ELF-1 (cell line): ENCODE measurements at places on chromosomes 3 and 15.

GRCh38 chr3:122661633-122662032, 19.0 kb upstream of the PARP14 start:
- DNase-seq, result no peak

DNA sequence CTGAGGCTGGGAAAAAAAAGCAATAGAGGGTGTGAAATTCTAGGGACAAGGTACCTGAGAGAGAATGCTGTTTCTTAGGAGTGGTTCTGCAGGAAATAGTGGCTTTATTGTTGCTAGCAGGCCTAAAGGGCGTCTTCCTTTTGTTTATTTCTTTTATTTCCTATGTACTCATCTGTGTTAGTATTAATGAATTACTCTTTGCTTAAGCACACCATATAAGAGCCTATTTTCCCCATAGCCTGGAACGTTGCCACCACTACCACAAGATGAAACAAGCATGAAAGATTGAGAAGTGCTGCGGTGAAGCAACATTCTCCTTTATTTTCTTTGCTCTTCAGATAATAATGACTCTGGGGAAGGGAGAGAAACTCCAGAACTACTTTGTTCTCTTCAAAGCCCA, 21.3 kb upstream of the GOLIM4 start:
- DNase-seq, result no peak

DNA sequence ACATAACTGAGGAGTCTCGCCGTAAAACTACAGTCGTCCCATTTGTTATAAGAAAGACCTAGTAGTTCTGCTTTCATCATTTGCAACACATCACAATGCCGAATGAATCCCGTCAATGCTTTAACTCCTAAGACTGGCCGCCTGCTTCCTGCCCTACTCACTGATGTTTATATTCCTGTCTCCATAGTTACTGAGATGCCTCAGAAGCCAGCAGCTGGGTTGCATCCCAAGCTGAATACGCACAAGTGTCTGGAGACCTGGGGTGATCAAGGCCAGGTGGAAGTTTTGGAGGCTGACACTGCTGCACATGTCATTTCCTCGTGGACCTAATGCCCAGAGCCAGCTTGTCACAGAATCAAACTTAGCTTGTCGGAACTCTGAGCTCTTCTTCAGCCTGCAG, 95.2 kb upstream of the UBE2E1 start:
- DNase-seq, result peak; percentile 60

DNA sequence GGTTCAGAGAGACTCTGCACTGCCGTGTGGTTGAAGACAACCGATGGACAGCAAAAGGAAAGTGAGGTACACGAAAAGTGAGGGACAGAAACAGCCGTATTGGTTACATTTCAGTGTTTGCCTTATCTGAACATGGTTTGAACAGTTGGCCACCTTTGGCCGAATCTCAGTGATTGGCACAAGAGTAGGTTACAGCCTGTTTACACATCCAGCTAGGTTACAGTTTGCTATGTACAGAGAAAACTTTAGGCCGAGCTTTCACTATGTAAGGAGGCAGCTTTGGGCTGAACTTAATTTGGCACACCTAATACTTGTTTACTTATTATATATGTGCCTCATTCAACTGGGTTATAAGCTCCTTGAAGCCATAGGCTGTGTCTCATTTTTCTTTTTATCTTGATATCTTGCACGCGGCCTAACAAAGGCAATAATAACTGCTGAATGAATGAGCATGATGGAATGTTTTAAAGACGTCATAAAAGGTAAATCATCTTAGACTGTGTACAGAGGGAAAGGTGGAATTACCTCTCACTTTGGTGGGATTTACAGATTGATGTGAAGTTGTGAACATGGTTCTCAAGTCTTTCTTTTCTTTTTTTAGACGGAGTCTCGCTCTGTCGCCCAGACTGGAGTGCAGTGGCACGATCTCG, 17.2 kb upstream of the GREM1 start:
- DNase-seq, result no peak

DNA sequence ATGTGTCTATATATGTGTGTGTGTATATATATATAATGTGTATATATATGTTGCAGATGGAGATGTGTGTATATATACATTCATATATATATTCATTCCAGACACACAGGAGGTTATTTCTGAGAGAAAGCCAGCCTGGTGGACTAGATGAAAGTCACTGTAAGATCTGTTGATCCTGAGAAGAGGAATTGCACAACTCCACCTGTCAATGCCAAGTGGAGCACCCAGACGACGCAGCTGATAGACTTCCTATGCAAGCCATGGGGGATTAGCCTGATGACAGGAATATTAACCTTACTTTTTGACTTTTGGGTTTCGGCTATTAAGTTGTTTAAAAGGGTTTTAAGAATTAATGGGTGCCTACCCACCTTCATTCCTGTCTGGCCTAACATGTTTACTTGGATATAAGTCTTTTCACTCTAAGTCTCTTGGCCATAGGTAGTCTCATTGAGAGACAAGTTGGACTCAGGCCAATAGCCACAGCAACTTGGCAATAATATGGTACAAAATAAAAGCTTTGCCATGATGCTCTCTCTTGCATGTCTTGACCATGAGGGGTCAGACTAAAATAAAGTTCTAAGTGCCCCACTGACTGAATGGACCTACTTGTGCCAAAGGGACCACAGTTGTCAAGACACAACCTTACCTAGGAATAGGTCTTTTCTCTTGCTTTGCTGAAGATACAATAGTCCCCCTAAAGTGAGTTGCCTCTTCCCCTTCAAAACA, 35.9 kb upstream of the GOLGA6L2 start:
- no peak for DNase-seq

GRCh38 chr3:67450153-67450552, 204.3 kb downstream of the SUCLG2 start:
- DNase-seq, result no peak

- DNase-seq, result no peak
These were observed 104.5 kb upstream of the BFSP2 start for GRCh38 chr3:133295199-133295901.

GRCh38 chr3:62873761-62874710, 1.2 kb downstream of the CADPS start:
- DNase-seq, result peak; percentile 96

DNA sequence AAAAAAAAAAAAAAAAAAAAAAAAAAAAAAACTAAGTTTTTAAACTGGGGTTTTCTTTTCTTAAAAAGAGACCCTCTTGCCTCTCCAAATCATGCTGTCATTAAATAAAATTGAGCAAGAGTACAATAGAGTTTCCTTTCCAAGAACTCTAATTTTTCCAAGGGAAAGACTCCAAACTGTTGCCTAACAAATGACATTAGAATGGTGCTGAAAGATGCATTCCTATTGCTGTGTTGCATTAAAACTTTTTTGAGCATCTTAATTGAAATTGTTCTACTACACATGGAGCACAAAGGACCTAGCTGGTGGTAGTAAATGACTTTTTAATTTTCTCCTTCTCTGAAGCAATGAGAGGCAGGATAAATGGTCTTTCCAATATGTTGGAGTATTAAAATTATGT, 469.1 kb upstream of the ARHGEF26 start:
- no peak for DNase-seq

- no peak for DNase-seq
These were observed 188.1 kb downstream of the THRB start for GRCh38 chr3:24306518-24306917.

DNA sequence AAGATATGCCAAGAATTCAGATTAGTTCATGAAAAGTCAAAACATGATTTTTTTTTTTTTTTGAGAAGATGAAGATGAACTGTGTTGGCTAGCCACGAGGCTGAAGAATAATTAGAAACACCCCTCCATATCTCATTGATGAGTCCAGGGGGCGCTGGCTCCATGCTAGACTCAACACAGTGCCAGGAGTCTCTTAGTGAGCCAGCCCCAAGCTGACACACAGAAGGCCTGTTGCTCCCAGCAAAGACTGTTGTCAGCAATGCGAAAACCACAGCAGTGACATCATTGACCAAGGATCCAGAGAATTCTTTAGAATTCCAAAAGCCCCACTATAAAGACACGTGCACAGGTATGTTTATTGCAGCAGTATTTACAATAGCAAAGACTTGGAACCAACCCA, 185.2 kb downstream of the ANXA2 start:
- DNase-seq, result peak; percentile 71

GRCh38 chr3:159472611-159473010, 516.0 kb upstream of the IL12A start:
- DNase-seq, result no peak

DNA sequence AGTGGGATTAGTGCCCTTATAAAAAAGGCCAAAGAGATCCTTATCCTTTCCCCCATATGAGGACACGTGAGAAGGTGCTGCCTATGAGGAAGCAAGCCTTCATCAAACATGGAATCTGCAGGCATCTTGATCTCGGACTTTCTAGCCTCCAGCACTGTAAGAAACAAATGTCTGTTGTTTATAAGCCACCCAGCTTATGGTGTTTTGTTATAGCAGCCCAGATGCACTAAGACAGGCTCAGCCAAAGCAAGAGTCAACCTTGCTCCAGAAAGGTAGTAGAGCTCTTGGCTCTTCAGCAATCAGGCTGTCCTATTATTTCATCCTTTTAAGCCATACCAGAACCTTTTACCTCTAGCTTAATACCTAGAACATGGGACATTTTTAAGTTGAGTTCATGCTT, 12.3 kb upstream of the TNIK start:
- DNase-seq, result no peak

- DNase-seq, result peak; percentile 16
These were observed 1122.0 kb downstream of the ROBO1 start for GRCh38 chr3:78645628-78646310.

DNA sequence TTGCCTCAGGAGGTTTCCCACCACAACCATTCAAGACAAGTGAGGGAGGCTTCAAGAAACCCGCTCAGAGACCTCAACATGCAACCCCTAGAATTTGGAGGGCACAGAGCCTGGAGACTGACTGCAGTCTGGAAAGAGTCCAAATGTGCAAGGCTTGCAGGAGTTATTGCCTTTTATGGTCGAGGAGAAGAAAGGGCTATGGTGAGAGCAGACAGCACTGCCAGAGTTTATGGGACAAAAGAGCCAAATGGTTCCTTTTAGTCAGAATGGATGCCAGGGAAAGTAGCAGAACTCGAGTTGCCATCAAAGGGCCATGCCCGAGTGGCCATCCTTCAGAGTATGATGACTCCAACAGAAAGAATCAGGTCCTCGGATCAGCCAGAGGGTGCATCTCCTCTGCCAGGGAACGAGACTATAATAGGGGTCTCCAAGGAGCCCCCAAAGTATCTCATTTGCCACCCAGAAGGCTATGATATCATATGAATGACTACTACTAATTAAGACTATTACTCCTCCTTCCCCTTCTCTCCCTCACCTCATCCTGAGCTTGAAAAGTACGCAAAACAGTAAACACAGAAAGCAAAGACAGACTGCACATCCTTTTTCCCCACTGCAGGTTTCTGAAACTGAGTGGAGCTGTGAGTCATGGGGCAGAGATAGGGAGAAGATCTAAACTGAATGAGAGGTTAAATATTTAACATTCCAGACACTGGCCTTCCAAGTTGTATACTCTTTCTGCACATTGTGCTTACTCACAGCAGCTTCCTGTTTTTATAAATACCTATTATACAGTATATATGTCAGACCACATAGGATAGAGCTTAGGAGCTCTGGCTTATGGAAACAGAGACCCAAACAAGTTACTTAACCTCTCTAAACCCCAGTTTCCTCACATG, 33.9 kb upstream of the TMCO5A start:
- peak; percentile 3 for DNase-seq
